Heart left ventricle (tissue), 16 donors: ENCODE measurements at places on chromosomes 12 and 14.

DNA sequence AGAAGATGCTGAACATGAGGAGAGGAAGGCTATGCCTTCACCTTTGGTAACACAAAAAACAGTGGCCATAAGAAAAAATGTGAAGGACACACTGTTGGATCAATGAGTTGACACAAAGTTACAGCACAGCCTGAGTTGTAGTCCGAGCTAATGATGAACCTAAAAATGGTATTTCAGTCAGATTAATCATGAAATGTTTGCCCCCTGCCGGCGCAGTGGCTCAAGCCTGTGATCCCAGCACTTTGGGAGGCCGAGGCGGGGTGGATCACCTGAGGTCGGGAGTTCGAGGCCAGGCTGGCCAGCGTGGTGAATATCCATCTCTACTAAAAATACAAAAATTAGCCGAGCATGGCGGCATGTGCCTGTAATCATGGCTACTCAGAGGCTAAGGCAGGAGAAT, 1.3 kb upstream of the CAPRIN2 start:
- DNase-seq: no peak
- H3K4me1 ChIP-seq: peaks cover 9% of the 10 kb centered on the region
- no peaks in the 10 kb centered on the region for H3K36me3 ChIP-seq
- no peak overlapping the region for H3K4me3 ChIP-seq

DNA sequence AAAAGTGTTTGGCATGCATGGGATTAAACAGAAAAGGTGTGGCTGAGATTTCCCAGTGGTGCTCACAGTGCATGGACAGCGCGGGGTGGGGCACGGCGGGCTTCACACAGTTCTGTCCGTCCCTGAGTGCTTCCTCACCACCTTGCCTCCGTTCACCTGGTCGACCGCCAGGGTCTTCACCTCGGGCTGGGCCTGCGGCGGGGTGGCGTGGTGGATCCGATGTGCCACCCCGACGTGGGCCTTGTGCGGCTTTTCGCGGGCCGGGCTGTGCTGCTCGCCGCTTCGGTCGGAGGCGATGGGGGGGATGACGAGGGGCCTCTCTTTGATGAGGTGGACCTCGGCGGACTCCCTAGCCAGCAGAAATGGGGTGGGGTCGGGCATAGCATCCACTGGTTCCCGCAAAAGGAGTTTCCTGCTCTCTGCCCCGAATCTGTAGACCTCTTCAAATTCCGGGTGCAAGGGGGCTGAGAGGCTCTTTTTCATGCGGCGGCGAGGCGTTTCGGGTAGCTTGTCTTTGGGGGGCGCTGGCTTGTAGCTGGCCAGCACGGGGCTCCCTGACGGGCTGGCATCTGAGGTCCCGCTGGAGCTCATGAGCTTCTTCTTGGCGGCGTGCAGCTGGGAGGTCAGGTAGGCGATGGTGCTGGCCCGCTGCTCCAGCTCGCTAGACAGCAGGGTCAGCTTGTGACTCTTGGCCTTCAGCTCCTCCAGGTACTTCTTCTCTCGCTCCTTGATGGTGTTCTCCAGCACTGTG, 35.5 kb downstream of the CCDC92 start:
- no peak overlapping the region for H3K4me3 ChIP-seq
- H3K36me3 ChIP-seq: peaks cover 7% of the 10 kb centered on the region
- no peaks in the 10 kb centered on the region for H3K27me3 ChIP-seq
- DNase-seq: no peak

GRCh38 chr14:55383541-55384140, 28.0 kb downstream of the ATG14 start:
- no peaks in the 10 kb centered on the region for H3K27me3 ChIP-seq
- no peak overlapping the region for H3K27ac ChIP-seq
- peaks cover 13% of the 10 kb centered on the region for H3K36me3 ChIP-seq

DNA sequence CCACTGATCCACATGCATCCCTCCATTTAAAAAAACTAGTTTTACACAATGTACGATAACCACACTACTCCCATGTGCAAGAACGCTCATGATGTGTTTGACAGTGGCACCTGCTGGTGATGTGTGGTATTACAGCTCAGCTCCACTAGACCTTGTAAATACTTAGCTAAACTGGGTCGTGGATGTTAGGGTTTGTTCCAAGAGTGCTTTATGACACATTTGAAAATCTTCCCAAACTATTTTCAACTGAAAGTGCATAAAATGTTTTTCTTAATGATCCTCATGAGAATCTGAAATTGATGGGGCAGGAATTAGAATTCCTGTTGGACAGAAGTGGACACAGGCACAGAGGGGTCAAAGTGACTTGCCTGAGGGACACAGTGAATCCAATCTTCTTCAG, 99.2 kb downstream of the SCARB1 start:
- DNase-seq: no peak
- no peaks in the 10 kb centered on the region for H3K27me3 ChIP-seq
- H3K36me3 ChIP-seq: no peaks in the 10 kb centered on the region
- peaks cover 46% of the 10 kb centered on the region for H3K4me1 ChIP-seq
